NCI-H524 treated with DMSO at 0.1 percent for 48 hours (cell line): ENCODE measurements at places on chromosomes 5 and 9.
A peak's percentile ranks its signal among the peaks of the same experiment; 100 is the strongest.

GRCh38 chr9:108934323-108934893, at the start of gene ABITRAM:
Gene ABITRAM, plus strand, starts transcription at chr9:108934400. Its CDS starts 87 bp downstream, at chr9:108934487.
- DNase-seq: no peak

- DNase-seq: no peak
Measured at GRCh38 chr5:90519081-90519480, 10.3 kb downstream of the LYSMD3 start.

GRCh38 chr5:107402434-107403227, 268.1 kb downstream of the EFNA5 start:
- peak; percentile 90 for DNase-seq

DNA sequence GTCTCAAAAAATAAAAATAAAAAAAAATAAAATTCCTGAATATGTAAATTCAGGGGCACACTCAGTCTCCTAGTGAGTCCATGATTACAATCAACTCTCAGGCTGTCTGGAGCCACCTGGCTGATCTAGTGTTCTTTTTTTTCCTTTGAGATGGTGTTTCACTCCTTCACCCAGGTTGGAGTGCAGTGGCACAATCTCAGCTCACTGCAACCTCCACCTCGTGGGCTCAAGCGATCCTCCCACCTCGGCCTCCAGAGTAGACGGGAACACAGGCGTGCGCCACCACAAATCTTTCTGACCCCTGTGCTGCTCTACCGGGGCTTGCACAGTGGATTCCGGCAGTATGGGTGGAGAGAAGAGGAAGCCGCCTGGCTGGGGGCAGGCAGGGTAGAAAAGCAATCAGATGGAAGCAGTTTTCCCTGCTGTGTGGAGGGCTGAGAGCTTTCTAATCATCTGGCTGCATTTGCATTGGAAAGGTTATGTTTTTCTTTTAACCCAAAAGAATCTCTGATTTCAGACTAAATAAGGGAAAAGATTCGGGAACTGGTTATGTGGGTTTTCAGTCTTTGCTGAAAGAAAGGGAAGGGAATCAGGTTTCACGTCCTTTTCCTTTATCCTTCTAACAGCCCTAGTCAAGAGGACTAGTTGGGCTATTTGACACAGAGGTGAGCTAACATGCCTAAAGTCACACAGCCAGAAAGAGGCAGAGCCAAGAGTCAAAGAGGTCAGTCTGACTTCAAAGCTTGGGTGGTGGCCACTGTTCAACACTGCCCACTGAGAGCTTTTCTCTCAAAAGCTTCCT, 26.3 kb upstream of the CORO2A start:
- DNase-seq: no peak

- no peak for DNase-seq
Measured at GRCh38 chr9:108138516-108138915, 648.9 kb upstream of the KLF4 start.

- DNase-seq: no peak
Measured at GRCh38 chr5:157532022-157532421, 43.6 kb downstream of the ADAM19 start.

- DNase-seq: peak; percentile 78
Measured at GRCh38 chr9:125843646-125844045, 96.5 kb downstream of the PBX3 start.

DNA sequence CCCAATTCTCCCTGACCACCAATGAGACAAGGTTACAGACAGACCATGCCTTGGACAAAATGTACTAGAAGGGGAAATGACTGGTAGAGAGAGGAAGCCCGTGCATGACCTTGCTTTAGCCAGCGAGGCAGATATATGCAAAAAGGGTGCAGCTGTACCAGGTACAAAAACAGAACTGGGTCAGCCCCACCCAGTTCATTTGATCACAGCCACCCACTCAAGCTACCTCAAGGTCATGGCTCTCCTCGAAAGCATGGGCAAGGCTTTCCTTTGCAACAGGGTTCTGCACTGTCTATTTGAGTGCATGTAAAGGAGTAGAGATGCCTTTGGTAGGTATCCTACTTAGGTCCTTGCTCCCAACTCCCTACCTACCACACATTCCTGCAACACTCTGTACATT, 33.3 kb downstream of the TLE1 start:
- no peak for DNase-seq

DNA sequence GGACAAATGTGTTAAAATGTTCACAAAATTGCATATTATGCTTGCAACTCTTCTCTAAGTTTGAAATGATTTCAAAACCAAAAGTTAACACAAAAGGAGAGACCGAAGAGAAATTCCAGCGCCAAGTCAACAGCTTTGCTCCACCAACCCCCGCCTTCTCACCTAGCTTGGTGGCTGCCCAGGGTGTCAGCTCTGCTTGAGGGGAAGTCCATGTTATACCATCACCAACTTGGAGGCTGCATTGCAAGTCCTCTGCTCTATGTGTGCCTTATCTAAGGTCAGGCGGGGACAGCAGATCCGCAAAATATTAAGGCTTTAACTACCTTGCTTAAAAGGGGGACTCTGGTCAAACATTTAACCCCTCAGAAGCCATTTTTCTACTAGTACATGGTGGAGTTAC, 14.6 kb downstream of the CCNJL start:
- no peak for DNase-seq

DNA sequence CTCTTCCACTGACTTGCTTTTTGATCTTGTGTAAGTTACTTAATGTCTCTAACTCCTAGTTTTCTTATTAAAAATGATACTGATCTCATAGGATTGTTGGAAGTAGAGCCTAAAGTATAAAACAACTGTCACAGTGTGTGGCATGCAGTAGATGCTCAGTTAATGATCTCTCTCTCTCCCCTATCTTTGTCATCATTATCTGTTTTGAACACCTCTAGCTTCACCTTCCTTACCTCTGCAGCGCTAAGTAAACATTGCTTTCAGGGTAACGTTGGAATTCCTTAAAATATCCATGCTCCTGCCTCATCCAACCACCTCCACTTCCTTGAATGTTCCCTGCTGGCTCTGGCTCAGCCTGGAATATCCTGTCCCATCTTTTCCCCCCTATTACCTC, 110.4 kb downstream of the RGS3 start:
- DNase-seq: no peak

DNA sequence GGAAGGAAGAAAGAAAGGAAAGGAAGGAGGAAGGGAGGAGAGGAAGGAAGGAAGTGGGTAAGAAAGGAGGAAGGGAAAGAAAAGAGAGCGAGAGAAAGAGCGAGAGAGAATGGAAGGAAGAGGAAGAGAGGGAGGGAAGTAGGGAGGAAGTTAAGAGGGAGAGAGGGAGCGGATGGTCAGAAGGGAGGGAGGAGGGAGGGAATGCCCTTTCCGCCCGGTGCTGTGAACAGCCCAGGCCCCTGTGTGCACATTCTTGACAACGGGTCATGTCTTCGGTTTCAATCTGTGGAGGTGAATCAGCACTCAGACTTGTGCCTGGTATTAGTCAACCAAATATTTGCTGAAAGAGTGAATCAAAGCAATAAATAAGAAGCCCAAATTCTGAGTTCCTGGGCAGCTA, 39.2 kb downstream of the PRUNE2 start:
- DNase-seq: no peak
